ENCODE measurements at places on chromosomes 2 and 18. TPM values are rescaled to one million over a fixed set of nuclear protein-coding genes. Genes with fewer than 3 reads are reported as not detected.

C2orf72 gene
- 0.42 TPM for total RNA-seq

FOXI3 gene
- total RNA-seq, result not detected

ALPG gene
- not detected for total RNA-seq

AQP12B gene
- total RNA-seq, result not detected

CENPA gene
- 3.3 TPM for total RNA-seq

DNA sequence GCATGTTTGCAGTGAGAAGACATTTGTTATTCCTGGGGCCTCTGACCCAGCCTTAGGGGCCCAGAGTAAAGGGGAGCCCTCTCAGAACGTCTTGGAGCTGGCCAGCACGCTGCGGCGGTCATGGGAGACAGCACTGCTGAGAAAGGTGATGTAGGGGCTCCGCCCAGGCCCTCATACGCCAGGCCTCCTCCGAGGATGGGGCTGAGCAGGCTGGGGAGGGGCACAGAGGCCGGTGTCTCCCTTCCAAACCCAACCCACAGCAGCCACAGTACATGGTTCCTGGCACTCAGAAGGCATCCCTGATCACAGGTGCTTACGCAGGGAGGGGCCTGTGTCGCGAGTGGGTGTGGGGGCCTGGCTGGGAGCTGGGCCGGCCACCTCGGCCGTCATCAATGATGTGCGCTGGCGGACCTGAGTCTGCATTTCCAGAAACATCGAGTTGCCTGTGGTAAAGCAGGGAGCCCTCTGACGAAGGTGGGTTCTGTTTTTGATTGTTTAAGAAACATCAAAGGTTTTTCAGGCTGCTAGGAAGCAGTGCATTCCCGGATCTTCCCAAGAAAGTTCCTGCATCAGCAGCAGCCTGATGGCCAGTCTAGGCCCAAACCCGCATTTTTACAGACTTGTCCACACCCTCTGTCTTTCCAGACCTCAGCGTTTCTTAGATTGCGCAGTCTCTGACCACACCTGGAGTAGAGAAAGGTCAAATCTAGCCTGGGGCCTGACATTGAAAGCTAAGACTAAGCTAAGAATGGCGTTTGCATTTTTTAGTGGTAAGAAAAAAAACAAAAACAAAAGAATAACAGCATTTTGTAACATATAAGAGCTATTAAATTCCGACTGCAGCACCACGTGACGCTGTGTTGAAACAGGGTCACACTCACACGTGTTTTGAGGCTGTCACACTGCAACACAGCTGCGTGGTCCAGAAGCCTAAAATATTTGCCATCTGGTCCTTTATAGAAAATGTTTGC, 51.2 kb upstream of the PXDN start:
- H3K27ac ChIP-seq, result no peak overlapping the region
- peaks cover 3% of the 10 kb centered on the region for H3K4me1 ChIP-seq
- H3K4me3 ChIP-seq, result no peak overlapping the region
- H3K36me3 ChIP-seq, result no peaks in the 10 kb centered on the region
- no peaks in the 10 kb centered on the region for H3K27me3 ChIP-seq

DNA sequence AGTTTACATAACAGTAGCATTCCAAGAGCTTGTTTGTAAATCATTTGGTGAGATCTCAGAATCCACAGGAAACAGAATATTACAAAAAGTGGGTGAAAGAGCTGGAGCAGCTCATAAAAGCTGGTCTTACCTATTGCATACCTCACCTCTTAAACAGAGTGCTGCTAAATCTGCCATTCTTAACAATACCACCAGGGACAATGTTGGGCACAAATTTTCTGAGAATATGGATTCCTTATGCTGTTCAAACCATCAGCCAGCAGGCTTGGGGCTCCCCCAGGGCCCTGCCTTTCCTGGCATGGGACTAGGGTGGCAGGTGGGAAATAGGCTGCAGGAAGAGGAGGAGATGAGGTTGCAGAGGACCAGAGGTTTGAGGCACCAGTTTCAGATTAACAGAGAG, 55.6 kb downstream of the TGFA start:
- DNase-seq, result no peak
- no peaks in the 10 kb centered on the region for H3K36me3 ChIP-seq
- no peaks in the 10 kb centered on the region for H3K27me3 ChIP-seq
- H3K27ac ChIP-seq, result no peak overlapping the region
- no peak overlapping the region for H3K4me3 ChIP-seq
- H3K4me1 ChIP-seq, result no peaks in the 10 kb centered on the region

- no peak overlapping the region for H3K4me3 ChIP-seq
- no peaks in the 10 kb centered on the region for H3K27me3 ChIP-seq
Observed at GRCh38 chr2:43540021-43540779, 55.6 kb downstream of the THADA start.

DNA sequence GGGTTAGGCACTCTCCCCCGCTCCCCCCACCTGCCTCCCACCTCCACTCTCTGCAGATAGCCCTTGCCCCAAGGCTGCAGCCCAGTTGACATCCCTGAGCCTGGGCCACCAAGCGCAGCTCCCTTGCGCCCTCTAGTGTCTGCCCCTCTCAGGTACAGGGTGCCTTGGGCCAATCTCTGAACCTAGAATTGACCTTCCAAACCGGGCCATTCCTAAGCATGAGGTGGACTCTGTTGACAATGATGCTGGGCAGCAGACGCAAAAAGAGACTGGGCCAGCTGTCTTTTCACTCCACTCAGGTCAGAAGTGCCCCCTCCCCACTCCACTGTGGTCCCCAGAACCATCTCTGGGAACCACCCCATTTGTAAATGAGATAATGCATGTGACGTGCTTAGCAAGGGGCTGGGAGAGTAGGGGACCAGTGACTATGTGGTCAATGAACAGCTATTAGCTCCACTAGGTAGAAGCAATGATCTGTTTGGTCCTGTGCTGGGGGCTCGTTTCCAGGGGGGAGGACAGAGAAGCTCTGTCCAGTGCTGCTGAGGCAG, 43.3 kb upstream of the PLB1 start:
- no peaks in the 10 kb centered on the region for H3K4me1 ChIP-seq
- no peaks in the 10 kb centered on the region for H3K36me3 ChIP-seq
- no peak overlapping the region for H3K27ac ChIP-seq
- no peak overlapping the region for H3K4me3 ChIP-seq

- DNase-seq, result no peak
- H3K36me3 ChIP-seq, result peaks cover 92% of the 10 kb centered on the region
- peaks cover 61% of the 10 kb centered on the region for H3K4me1 ChIP-seq
- no peak overlapping the region for H3K4me3 ChIP-seq
- no peaks in the 10 kb centered on the region for H3K27me3 ChIP-seq
- H3K27ac ChIP-seq, result no peak overlapping the region
Observed at GRCh38 chr2:217810260-217810659, 192.5 kb downstream of the TNS1 start.

DNA sequence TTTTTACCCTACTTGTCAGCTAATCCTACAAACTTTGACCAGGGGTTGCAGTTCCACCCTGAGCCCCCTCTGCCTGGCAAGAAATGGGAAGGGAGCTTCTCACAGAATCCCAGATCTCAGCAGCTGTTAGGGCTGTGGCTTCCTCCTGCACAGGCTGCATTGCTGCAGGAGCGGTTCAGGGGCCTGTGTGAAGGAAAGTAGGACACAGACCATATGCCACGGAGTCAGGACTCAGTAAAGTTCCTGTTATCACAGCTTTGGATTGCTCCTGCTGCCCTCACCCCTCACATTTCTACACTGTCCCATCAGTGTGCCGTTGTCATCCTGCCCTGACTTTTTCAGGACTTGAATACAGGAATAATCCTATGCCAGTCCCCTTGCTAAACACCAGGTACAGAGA, 62.8 kb upstream of the SP3 start:
- no peak overlapping the region for H3K27ac ChIP-seq
- H3K36me3 ChIP-seq, result no peaks in the 10 kb centered on the region
- no peaks in the 10 kb centered on the region for H3K27me3 ChIP-seq
- no peak overlapping the region for H3K4me3 ChIP-seq

DNA sequence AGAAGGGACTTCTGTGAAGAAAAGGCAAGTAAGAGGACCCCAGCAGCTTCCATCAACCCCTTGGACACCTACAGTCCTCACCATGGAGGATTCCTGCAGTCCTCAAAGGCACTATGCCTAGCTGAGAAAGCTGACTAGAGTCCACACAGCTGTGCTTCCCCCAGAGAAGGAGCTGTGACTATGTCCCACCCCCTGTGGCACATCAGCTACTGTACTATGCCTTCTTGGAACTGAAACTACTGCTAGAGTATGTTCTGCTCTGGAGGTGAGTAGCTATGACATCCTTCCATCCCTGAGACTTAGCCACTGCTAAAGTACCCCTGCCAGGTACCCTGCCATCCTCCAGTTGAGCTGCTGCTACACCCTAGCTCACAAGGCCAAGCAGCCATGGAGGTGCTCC, 690.2 kb upstream of the CHAC2 start:
- no peaks in the 10 kb centered on the region for H3K27me3 ChIP-seq
- no peak overlapping the region for H3K4me3 ChIP-seq
- no peaks in the 10 kb centered on the region for H3K4me1 ChIP-seq
- H3K27ac ChIP-seq, result no peak overlapping the region
- no peak for DNase-seq

DNA sequence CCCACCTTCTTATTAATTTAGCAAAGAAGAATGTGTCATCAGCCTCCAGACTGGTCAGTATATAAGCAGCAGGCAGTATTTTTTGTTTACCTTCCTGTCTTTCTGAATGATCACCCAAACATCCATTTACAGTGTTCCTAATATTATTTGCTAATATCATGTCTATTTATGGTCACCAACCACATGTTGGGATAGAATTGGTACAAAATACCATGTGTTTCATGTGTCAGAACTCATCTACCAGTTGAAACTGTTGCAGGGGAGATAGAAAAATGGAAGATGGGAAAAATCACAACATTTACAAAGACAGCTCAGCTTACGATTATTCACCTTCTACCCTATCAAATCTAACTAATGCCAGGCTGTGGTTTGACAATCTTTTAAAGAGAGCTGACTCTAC, 66.2 kb downstream of the ANKRD44 start:
- no peak for DNase-seq
- no peaks in the 10 kb centered on the region for H3K4me1 ChIP-seq
- H3K27me3 ChIP-seq, result no peaks in the 10 kb centered on the region
- H3K36me3 ChIP-seq, result peaks cover 7% of the 10 kb centered on the region
- H3K27ac ChIP-seq, result no peak overlapping the region
- H3K4me3 ChIP-seq, result no peak overlapping the region

DNA sequence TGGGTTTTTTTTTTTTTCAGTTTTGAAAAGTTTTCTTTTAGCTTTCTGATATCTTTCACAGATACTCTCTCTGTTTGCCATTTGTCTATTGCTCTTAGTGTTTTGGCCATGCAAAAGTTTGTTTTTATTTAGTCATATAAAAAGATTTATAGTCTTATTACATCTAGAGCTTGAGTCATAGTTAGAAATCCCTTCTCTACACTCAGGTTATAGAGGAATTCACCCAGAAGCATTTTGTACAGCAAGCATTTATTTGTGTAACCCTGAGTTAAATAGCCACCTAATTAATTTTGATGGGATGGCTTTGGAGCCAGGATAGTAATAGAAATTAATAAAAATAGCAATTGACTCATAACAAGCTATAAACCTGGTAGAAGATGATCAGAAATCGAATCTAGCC, 35.6 kb downstream of the ACTR2 start:
- H3K27me3 ChIP-seq, result no peaks in the 10 kb centered on the region
- H3K36me3 ChIP-seq, result no peaks in the 10 kb centered on the region
- no peak overlapping the region for H3K4me3 ChIP-seq
- H3K4me1 ChIP-seq, result peaks cover 10% of the 10 kb centered on the region
- H3K27ac ChIP-seq, result no peak overlapping the region
- no peak for DNase-seq

DNA sequence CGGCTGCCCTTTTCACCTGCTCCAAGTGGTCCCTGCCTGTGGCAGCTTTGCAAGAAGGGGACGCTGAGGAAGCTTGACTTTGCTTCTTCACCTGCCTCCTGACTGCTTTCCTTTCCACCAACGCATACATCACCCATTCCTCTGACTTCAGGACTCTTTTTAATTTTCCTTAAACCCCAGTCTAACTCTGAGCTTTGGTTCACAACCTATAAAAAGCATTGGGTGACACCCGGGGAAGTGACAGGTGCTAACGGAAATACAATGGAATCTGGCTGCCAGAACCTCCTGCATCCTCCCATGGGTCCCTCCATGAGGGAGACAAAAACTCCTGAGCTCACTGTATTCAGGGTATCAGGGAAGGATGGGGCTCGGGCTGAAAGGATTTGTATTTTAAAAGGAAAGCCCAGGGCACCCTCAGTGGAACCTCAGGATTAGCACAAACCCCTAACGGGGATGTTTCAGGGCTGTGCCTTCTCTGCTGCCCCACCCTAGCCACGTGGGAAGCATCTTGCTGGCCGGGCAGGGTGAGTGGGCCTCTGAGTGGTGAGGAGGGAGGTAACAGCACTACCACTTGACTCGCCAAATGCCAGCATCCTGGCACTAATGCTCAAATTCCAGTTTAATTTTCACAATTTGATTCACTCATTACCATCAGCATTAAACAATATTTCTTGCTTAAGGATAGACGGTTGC, 284.8 kb downstream of the CELF4 start:
- no peaks in the 10 kb centered on the region for H3K36me3 ChIP-seq
- no peaks in the 10 kb centered on the region for H3K4me1 ChIP-seq
- no peak for DNase-seq
- no peaks in the 10 kb centered on the region for H3K27me3 ChIP-seq
- H3K27ac ChIP-seq, result no peak overlapping the region
- H3K4me3 ChIP-seq, result no peak overlapping the region

DNA sequence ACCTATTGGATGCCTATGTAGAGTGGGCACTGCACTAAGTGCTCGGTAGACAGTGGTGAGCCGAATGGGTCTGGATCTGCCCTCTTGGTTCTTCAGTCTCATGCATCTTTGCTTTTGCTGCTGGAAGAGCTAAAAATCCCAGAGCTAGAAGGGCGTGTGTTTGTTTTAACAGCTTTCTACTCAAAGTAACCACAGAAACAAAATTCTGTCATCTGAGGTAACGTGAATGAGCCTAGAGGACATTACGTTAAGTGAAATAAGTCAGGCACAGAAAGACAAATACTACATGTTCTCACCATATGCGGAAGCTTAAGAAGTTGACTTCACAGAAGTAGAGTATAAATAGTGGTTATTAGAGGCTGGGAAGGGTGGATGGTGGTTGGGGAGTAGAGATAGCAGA, 119.8 kb downstream of the PLB1 start:
- H3K4me3 ChIP-seq, result no peak overlapping the region
- H3K36me3 ChIP-seq, result no peaks in the 10 kb centered on the region
- no peaks in the 10 kb centered on the region for H3K27me3 ChIP-seq
- no peak for DNase-seq

DNA sequence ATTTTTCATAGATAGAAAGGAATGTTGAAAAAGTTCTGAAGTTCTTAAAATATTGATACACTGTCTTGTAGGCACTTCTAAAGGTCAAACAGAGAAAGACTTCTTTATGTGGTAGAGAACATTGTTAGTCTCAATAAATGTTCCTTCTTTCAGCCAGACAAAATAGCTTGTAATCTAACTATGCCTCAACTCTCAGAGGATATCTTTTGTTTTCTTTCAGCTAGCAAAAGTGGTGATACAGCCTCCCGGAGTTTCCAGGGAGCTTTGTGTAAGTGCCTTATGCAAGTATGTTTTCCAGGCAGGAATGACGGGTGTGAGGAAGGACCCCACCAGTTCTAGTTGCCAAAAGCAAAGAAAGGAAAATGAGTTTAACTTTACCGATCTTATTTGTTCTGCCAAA, 452.1 kb upstream of the ST6GAL2 start:
- no peak overlapping the region for H3K4me3 ChIP-seq
- DNase-seq, result no peak
- no peaks in the 10 kb centered on the region for H3K27me3 ChIP-seq
- no peaks in the 10 kb centered on the region for H3K36me3 ChIP-seq
- no peaks in the 10 kb centered on the region for H3K4me1 ChIP-seq

- no peak for DNase-seq
- H3K27me3 ChIP-seq, result no peaks in the 10 kb centered on the region
- H3K36me3 ChIP-seq, result no peaks in the 10 kb centered on the region
- H3K27ac ChIP-seq, result no peak overlapping the region
- H3K4me1 ChIP-seq, result no peaks in the 10 kb centered on the region
Observed at GRCh38 chr18:56479841-56480240, 158.6 kb downstream of the TXNL1 start.

Measured in tibial nerve (tissue), 4 donors.